ENCODE measurements at places on chromosomes 3 and 15.

DNA sequence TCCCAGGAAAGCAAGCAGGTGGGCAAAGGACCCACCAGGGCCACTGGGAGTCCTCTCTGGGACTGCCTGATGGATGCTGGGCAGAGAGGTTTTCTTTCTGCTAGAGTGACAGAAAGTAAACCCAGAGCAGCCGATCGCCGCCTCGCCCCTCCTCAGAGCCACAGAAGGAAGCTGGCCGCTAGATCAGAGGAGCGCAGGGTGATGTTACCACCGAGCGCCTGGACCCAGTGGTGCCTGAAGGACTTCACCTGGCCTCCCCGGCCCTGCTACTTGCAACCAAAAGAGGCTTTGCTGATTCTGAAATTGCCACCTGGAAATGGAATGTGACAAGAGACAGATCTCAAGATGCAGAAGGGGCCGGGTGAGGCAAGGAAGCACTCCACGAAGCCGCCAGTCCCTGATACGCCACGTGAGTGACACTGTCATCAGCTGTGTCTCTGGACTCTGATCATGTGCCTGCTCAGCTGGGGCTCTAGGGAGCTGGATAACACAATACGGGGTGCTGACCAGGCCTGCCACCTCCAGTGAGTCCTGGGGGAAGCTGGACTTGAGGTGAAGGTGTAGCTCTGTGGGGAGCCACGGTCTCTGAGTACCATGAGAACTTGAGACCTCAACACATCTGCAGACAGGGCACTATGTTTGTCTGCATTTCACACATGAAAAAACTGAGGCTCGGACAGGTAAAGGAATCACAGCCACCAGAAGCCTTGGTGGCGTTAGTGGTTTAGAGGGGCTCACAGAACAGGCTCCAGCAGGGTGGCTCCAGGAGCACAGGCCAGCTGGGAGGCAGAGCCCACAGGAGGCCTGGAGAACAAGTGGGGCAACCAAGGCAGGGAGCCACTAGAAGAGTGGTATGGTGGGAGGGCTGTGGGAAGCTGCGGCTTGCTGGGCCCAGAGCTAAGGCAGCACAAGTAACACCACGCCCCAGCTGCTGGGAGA, 137.9 kb upstream of the PRR20G start:
- DNase-seq = no peak

- no peak for DNase-seq
These were observed 239.2 kb downstream of the THRB start for GRCh38 chr3:24255414-24255813.

DNA sequence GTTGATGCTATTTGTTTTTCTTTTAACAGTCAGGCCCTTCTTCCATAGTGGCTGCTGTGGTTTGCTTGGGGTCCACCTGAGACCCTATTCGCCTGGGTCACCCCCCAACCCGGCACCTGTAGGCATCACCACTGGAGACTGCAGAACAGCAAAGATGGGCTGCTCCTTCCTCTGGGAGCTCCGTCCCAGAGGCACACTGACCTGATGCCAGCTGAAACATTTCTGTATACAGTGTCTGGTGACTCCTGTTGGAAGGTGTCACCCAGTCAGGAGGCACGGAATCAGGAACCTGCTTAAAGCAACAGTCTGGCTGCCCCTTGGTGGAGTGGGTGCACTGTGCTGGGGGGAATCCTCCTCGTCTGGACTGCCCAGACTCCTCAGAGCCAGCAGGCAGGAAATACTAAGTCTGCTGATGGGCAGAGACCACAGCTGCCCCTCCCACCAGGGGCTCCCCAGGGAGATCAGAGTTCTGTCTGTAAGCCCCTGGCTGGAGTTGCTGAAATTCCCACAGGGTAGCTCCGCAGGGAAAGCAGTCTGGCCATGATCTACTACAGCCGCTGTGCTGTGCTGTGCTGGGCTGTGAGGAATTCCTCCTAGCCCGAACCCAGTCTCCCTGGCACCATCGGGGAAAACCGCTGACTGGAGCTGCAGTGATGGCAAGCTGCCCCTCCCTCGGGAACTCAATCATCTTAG, 248.2 kb downstream of the TBC1D5 start:
- DNase-seq = no peak

- no peak for DNase-seq
These were observed 3.3 kb upstream of the LRTM1 start for GRCh38 chr3:54931182-54931581.

DNA sequence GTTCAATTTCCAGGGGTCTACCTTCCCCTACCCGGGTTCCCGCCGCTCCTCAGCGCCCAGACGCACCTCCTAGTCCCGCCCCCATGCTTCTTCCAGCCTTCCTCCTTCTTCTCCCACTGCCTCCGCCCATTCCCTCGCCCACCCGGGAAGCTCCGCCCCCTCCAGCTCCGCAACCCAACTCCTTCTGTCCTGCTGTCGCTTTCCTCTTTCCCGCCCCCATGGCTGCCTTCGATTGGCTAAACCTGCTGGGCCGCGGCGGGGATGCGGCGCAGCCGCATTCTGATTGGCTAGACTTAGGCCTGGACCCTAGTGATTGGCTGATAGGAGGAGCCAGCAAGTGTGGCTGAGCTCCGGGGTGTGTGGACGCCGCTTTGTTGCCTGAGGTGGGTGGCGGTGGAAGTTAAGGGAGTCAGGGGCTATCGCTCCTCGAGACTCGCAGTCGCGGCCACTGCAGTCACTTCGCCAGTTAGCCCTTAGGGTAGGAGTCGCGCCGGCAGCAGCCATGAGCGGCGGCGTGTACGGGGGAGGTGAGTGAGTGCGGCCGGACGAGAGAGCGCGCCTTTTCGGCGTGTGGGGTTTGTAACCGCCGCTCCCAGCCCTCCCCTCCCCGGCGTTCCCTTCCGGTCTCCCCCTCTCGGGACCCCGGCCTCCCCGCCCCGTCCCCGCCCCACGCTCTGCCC, at the start of gene ACTL6A:
Gene ACTL6A, plus strand, starts transcription at position 336 of the 680 bp plus-strand sequence. Its CDS starts 167 bp downstream, at position 503.
- peak; percentile 99 for DNase-seq

DNA sequence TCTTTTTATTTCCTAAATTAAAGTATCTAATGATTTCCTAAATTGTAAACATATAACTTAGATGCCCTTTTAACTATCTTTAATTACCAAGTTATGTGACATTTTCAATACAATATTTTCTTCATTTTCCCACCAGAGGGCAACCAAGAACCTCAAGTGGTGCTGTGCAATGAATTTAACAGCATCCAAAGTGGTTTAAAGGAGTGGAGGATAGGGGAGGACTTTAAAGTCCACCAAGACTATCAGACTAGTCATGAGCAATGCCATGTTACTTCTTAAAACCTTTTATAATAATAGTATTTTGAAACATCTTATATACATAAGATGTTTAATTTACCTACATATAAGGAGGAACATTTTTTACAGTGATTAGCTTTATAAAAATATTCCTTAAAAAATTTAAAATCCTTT, 74.4 kb downstream of the DLG1 start:
- DNase-seq = no peak

- DNase-seq = no peak
These were observed 396.1 kb upstream of the ROBO2 start for GRCh38 chr3:76643623-76644304.

- DNase-seq = no peak
These were observed 195.2 kb upstream of the MME start for GRCh38 chr3:154884952-154885351.

- no peak for DNase-seq
These were observed 59.6 kb upstream of the RPL32 start for GRCh38 chr3:12900885-12901411.

DNA sequence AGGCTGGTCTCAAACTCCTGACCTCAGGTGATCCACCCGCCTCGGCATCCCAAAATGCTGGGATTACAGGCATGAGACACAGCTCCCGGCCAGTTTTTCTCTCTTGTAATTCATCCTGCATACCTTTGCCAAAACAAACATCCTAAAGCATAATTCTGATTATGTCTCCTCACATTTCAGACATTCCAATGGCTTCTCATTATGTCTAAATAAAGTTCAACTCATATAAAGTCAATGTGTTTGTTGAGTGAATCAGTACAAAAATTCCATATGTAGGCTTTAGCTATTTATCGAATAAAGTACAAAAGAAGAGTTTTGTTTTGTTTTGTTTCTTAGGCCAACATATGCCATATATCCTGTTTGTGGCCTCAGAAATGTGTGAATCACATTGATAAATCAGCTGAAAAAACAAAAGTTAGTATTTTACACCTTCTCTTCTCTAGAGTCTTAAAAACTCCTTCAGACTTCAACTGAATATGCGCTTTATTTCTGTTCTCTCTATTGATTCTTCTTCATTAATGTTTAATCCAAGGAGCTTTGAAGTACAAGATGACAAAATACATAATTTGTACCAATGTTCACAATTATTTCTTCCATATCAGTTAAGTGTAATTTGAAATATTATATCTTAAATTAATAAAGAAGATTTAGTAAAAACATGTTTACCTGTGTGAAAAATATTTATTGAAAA, 165.8 kb downstream of the MECOM start:
- no peak for DNase-seq

GRCh38 chr15:29528276-29528675, 258.7 kb upstream of the NSMCE3 start:
- DNase-seq = no peak

GRCh38 chr15:93121973-93122910, 33.2 kb upstream of the RGMA start:
- no peak for DNase-seq

- no peak for DNase-seq
These were observed 22.9 kb upstream of the DCLK3 start for GRCh38 chr3:36786921-36787890.

DNA sequence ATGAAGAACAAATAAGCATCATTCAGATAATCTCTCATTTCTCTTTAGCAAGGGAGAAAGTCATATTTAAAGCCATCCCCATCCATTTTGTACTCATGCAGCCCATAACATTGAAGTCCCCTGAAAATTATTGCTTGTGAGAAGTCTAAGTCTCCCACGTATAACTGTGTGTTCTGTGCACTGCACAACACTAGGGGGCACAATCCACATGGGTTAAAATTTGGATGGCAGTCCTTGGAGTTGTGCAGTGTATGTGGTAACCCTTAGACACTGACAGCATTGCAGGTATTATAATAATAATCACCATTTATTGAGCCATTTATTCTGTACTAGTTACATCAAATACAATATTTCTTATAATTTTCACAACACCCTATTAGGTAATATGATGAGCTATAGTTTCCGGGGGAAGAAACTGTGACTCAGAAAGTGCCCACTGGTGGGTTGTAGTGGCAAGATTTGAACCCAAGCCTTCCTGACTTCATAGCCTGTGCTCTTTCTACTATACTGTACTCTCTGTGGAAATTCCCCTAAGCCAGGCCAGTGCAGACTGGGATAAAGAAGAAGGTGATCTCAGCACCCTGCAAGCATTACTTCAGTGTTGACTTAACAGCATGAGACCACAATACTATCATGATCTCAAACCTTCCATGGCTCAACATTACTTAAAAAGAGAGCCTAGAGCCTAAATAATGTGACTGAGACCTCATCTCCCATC, 15.7 kb downstream of the KCNAB1 start:
- no peak for DNase-seq

- DNase-seq = no peak
These were observed 42.4 kb downstream of the CHAC1 start for GRCh38 chr15:40995656-40996055.

DNA sequence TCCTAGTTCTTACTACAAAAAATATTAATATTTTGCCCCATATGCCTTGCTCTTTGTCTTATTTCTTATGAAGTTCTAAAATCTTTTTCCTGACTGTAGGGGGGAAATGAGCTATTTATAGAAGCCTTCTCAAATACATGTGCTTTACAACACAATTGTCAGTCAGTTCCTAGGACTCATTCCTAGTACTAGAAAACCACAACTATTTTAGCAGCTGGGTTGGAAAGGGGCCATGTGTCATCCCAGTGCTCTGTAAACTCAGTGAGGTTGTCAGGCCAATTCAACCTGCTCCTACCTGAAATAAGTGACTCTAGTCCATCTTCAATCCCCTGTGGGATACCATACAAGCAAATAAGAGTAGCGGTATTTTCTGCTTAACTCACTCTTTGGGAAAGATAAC, 153.8 kb downstream of the ULK4 start:
- DNase-seq = no peak

GRCh38 chr3:157672061-157672460, 168.8 kb upstream of the VEPH1 start:
- DNase-seq = no peak

DNA sequence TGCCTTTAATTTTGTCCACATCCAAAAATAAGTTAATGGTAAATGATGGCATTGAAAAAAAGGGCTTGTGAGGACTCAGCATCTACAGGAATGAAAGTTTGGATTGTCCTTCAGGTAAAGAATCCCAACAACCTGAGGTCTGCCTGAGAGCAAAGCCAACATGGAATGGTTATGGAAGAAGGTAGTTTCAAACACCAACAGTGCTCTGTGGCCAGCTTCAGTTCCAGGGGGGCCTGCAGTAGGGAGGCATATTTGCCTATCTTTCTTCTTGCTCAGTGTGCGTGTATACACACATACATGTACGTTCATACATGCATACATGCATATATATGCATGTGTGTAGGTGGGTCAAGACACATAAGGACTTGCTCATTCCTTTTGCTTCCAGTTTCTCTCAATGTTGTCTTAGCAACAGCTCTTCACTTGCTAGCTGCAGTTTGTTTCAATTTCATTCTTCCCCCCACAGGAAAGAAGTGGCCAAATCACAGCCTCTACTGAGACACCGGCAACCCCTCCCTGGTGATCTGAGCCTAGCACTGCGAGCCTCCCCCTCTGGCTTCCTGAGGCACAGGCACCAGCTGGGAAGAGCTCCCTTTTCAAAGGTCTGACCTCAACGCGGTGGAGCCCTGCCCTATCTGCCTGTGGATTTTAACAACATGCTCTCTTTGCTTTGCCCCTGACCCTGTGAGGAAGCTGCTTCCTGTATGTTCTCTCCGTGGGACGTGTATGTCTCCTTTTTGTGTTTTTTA, 146.2 kb downstream of the KLF13 start:
- DNase-seq = peak; percentile 42

GRCh38 chr3:136270179-136270578, 20.0 kb downstream of the PCCB start:
- DNase-seq = no peak

DNA sequence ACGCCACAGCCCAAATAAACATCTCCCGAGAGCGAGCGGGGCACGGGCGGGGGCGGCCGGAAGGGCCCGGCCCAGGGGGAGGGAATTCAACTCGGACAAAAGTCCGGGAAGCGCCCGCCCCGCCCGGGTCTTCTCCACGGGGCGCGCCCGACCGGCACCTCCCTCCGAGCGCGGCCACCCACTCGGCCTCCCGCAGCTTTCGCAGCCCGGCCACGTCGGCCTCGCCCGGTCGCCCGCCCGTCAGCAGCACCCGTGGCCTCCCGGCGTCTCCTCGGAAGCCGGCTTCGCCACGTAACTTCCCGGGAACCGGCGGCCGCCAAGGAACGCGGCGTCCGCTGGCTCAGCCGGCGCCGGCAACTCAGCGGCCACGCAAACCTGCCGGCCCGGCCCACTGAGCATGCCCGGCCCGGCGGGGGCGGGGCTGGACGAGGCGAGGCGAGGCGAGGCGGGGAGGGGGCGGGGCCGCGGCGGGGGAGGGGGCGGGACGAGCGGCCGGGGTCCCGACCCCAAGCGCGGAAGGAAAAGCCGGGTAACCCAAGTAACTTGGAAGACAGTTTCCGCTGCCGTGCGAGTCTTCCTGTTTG, at the start of gene TJP1:
Gene TJP1, minus strand, starts transcription at position 369 of the 584 bp plus-strand sequence. CDS start 440 bp downstream, outside the sequence.
- no peak for DNase-seq

GRCh38 chr3:180295811-180296210, 259.1 kb upstream of the PEX5L start:
- DNase-seq = no peak
